CD8-positive, alpha-beta memory T cell (primary cell): ENCODE measurements at places on chromosomes 3 and 15.

GRCh38 chr3:123743121-123743520 is 141.0 kb downstream of the MYLK start:
- DNase-seq, result no peak

GRCh38 chr3:112007633-112008032 is 8.9 kb downstream of the TAGLN3 start:
- no peak for DNase-seq

GRCh38 chr3:71495708-71496472 is 87.6 kb downstream of the FOXP1 start:
- DNase-seq, result peak; percentile 38

DNA sequence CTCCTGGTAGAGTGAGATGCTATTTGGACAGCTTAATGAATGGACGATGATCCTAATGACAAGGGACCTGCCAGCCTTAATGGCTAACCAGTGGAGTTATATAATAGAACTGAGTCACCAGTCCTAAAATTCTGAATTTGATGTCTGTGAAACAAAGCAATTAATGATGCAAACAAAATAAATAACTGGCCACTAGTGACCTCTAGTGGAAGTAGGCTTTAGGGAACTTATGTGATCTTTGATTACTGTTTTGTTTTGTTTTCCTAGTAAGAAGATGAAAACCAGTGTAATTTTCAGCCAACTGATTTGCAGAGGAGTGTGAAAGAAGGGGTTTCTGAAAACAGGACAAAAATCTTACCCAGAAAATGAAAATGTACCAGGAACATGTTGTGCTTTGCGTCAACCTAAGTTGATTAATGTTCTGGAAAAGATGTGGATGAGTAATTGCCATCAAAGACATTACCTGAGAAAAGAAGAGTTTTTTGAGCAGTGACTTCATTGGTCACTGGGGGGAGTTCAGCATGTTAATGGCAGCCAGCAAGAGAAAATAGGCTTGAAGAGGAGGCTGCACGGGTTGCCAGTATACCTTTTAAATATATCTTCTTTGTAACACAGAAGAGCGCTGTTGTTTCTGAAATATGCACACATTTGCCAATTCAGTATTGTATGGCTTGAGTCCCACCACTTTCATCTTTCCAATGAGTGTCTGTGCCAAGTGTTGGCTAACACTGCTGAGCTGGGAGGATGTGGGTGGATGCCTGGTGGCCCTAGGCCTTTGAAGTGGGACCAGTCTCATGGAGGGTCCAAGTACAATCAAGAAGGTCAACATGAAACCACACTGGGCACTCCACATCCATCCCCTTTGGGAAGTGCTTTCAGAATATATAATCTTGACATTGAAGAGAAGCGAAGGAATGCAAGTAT is 9.3 kb downstream of the VEPH1 start:
- no peak for DNase-seq

GRCh38 chr3:45985532-45986302 is 9.9 kb downstream of the FYCO1 start:
- DNase-seq, result no peak

DNA sequence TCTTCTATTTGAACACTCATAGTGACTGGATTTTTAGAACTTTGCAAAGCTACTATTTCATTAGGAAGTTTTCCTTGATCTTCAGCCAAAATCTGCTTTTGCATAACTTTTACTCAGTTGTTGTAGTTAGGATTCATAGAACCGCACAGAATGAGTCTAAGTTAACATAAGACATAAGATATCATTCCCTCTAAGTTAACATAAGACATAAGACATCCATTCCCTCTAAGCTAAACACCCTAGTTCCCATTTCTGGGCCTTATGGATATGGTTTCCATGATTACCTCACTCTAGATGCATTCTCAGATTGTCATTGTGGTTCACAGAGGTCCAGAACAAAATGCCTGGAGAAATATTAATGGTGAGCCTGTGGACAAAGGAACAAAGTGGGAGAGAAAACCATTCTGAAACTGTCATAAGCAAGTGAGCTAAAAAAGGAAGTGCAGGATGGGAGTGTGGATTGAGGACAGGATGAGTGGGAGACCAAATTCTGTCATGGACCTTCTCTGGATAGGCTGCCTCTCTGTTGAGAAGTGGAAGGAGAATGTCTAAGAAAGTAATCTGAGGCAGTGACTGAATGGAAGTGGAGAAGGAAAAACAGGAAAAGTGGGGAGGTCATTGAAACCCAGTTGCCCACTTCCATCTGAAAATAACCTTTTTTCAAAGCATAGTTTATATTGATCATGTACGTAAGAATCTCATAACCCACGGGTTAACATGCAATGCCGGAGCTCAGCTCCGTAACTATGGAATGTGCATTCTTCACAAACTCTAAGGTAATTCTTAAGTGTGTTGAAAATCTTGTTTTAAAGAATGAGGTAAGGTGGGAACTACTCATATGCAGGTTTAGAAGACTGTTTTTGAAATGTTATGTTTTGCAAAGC is 37.4 kb upstream of the SECISBP2L start:
- DNase-seq, result no peak

GRCh38 chr3:172856795-172857742 is 106.5 kb downstream of the ECT2 start:
- no peak for DNase-seq

- no peak for DNase-seq
Observed at GRCh38 chr3:4571690-4572334, 78.7 kb downstream of the ITPR1 start.

GRCh38 chr15:51048308-51048707 is 46.4 kb downstream of the TNFAIP8L3 start:
- DNase-seq, result no peak

- DNase-seq, result no peak
Observed at GRCh38 chr15:62057341-62057980, 2.8 kb downstream of the VPS13C start.

DNA sequence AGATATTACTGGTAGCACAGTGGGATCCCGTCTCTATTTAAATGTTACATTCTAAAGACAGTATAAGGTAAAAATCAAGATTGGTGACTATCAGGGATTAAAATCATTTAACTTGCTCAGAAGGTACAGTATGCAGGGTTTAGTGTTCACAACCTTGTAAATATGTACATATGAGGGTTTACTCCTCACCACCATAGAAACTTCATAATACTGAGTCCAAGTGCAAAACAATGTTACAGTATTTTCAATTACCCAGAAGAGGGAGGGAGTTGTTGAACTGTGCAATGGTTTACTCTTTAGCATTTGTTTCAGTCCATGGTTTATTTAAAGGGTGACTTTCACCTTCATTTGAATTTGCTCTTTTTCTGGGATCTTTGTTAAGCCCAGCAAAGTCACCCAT is 165.1 kb downstream of the ZNF621 start:
- DNase-seq, result no peak

DNA sequence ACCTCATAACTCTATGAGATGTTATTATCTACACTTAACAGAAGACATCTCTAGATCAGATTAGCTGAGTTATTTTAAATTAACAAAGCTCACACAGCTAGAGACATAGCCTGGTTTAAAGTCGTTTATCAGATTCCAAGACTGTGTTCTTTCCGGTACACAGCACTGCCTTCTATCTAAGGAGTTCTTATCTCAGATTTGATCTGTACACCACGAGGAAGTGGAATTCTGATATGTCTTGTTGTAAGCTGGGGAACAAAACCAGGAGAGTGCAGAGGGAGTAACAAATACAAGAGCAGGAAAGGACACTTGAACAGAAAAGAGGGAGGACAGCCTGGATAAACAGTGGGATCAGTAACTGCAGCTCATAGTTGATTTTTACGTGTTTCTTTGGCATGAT is 61.7 kb upstream of the KCNMB2 start:
- no peak for DNase-seq

DNA sequence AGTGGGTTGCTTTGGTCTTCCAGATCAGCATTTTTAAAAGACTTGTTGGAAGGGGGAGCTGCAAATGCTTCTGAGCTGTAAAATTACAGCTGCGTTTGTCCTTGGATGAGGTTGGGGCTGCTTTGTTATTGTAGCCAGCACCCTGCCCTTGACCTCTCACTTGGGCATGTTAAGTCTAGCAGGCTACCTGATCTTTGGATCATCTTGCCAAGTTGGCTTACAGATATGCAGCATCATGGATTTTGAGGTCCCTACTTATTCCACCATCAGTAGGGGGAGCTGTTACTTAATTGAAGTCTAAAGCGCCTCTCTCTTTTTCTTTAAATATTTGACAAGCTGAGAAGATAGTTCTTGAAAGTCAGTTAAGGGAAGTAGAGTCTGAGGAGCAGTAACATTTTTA is 793.0 kb downstream of the MCTP2 start:
- no peak for DNase-seq

DNA sequence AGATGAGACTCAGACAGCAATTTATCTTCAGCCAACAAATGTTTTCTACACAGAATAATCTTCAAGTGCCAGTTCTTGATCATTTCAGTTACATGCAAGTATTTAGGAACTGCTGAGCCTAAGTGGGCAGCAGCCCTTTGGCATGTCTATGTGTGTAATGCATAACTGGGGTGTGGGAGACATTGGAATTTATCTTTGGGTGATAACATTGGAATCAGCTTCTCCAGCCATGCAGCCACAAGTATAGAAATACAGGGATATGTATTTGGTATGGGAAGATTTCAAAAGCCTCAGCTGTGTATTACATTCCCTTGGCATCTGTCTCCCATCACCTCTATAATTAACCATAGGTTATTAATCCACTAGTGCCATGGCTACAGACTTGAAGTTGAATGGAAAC is 63.4 kb upstream of the FOXP1 start:
- no peak for DNase-seq

- no peak for DNase-seq
Observed at GRCh38 chr3:69959581-69959980, 40.0 kb upstream of the SAMMSON start.

DNA sequence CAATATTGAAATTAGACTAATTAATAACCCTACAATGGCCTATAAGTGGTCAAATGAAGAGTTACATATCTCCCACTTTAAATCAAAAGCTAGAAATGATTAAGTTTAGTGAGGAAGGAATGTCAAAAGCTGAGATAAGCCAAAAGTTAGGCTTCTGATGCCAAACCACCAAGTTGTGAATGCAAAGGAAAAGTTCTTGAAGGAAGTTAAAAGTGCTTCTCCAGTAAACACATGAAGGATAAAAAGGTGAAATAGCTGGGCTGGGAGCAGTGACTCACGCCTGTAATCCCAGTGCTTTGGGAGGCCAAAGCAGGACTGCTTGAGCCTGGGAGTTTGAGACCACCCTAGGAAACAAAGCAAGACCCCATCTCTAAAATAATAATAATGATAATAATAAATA is 46.9 kb upstream of the DCUN1D1 start:
- DNase-seq, result no peak

- DNase-seq, result no peak
Observed at GRCh38 chr3:52420388-52420787, 24.5 kb downstream of the SEMA3G start.

GRCh38 chr3:196652961-196653795 is 13.7 kb downstream of the NRROS start:
- no peak for DNase-seq

- DNase-seq, result peak; percentile 45
Observed at GRCh38 chr3:195755791-195756676, 35.3 kb downstream of the MUC20 start.
